ENCODE measurements at places on chromosomes 4 and X.
A peak's percentile ranks its signal among the peaks of the same experiment; 100 is the strongest.

DNA sequence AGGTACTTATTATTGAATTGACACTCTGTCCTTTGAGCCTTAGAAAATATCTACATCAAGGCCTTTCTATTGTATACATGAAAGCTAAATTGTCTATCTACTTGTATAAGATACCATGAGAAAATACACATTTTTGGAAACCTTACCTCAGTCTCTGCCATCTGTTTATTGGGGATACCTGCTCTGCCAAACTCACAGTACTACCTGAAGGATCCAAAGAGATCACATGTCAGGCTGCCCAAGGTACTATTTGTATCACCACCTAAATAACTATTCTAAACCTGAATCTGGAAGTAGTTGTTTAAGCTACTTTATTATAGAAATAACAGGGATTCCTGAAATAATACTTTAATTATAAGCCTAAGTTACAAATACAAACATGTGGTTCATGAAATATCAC, 126.2 kb downstream of the PALLD start:
- H3K27ac ChIP-seq: no peak overlapping the region
- peaks cover 19% of the 10 kb centered on the region for H3K4me1 ChIP-seq
- DNase-seq: no peak
- no peaks in the 10 kb centered on the region for H3K27me3 ChIP-seq

- peaks cover 9% of the 10 kb centered on the region for H3K4me1 ChIP-seq
- no peak overlapping the region for H3K4me3 ChIP-seq
- H3K36me3 ChIP-seq: no peaks in the 10 kb centered on the region
- H3K27me3 ChIP-seq: no peaks in the 10 kb centered on the region
- DNase-seq: no peak
Observed at GRCh38 chrX:72029483-72030411, 102.0 kb downstream of the RTL5 start.

GRCh38 chr4:120658772-120659171, 263.8 kb downstream of the PRDM5 start:
- H3K27ac ChIP-seq: no peak overlapping the region
- no peak overlapping the region for H3K4me3 ChIP-seq
- DNase-seq: no peak
- peaks cover 3% of the 10 kb centered on the region for H3K36me3 ChIP-seq
- no peaks in the 10 kb centered on the region for H3K4me1 ChIP-seq

DNA sequence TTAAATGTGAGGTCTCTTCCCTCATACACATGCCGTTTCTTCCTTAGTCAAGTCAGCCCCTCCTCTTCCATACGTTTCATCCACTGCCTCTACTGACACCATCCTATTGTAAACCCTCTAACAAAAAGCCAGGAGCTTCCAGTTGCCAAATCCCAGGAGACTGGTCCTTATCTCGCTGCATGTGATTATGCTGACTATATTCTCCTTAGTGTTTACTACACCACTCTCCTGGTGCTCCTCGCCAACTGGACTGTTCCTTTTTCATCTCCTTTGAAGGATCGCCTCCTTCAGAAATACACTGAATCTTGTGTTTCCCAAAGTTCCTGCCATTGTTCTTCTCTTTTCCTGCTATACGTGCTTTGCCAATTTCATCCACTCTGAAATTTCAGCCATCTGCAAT, 27.7 kb downstream of the MAML3 start:
- DNase-seq: no peak
- no peaks in the 10 kb centered on the region for H3K36me3 ChIP-seq
- H3K4me3 ChIP-seq: no peak overlapping the region

GRCh38 chr4:87973283-87974169, 2.0 kb upstream of the SPP1 start:
- H3K36me3 ChIP-seq: no peaks in the 10 kb centered on the region
- peaks cover 48% of the 10 kb centered on the region for H3K4me1 ChIP-seq
- peak overlapping the region; percentile 93 for H3K27ac ChIP-seq
- DNase-seq: peak; percentile 66
- H3K4me3 ChIP-seq: peak overlapping the region; percentile 55
- no peaks in the 10 kb centered on the region for H3K27me3 ChIP-seq

DNA sequence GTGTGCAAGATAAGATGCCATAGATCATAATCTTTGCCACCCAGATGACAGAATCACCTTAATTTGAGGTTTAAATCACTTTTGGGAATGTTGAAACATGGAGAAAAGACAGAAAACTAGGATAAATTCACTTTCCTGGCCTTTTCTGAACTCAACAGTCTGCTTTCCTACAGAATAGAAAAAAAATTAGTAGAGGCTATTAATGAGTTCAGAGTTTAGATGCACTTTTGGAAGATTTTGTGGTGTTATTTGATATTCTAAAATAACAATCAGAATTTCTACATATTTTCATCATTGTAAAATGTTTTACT, 195.9 kb downstream of the CAMK2D start:
- no peaks in the 10 kb centered on the region for H3K36me3 ChIP-seq
- H3K4me3 ChIP-seq: no peak overlapping the region
- H3K4me1 ChIP-seq: peaks cover 4% of the 10 kb centered on the region
- H3K27ac ChIP-seq: no peak overlapping the region

GRCh38 chrX:102859550-102859871, 77.6 kb upstream of the RAB40AL start:
- H3K27me3 ChIP-seq: no peaks in the 10 kb centered on the region
- DNase-seq: no peak
- H3K4me1 ChIP-seq: peaks cover 8% of the 10 kb centered on the region
- no peak overlapping the region for H3K27ac ChIP-seq

DNA sequence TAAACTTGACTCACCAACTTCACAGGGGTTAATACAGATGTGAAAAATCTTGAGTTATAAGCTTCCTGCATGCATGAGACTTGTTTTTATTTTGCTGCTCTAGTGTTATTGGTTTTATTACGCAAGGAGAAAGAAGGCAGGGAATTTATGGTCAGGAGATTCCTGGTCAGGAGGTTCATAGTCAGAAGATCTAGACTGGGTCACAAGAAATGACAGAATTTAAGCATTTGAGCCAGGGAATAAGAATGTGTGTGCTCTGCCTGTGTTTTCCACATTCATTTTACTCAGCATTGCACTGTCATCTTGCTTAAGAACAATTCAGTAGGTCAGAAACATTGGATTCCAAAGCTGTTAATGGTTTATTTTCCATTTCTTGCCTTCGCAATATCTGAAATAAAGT, 2522.1 kb downstream of the ARAP2 start:
- no peak overlapping the region for H3K4me3 ChIP-seq
- no peaks in the 10 kb centered on the region for H3K27me3 ChIP-seq
- H3K36me3 ChIP-seq: no peaks in the 10 kb centered on the region
- no peak for DNase-seq
- H3K27ac ChIP-seq: no peak overlapping the region

- no peak for DNase-seq
- H3K27ac ChIP-seq: no peak overlapping the region
- no peaks in the 10 kb centered on the region for H3K4me1 ChIP-seq
- no peak overlapping the region for H3K4me3 ChIP-seq
Observed at GRCh38 chrX:8284131-8284530, 113.1 kb upstream of the VCX2 start.

- H3K27me3 ChIP-seq: no peaks in the 10 kb centered on the region
- peak; percentile 21 for DNase-seq
- peak overlapping the region; percentile 83 for H3K27ac ChIP-seq
- H3K4me3 ChIP-seq: no peak overlapping the region
Observed at GRCh38 chr4:94995684-94996394, 238.1 kb downstream of the BMPR1B start.

- peak within 1 kb of the TSS; percentile 95 for H3K27ac ChIP-seq
- peaks cover 7% of the 10 kb centered on the region for H3K36me3 ChIP-seq
- peaks cover 22% of the 10 kb centered on the region for H3K4me1 ChIP-seq
Observed at GRCh38 chrX:49186125-49187027, at the start of gene PRICKLE3. PRICKLE3 (minus strand) TSS chrX:49186373; CDS start chrX:49186297, 76 bp downstream.

- no peaks in the 10 kb centered on the region for H3K36me3 ChIP-seq
- H3K4me3 ChIP-seq: no peak overlapping the region
- H3K27ac ChIP-seq: no peak overlapping the region
Observed at GRCh38 chrX:9329056-9329455, 135.8 kb upstream of the TBL1X start.

- DNase-seq: no peak
- no peak overlapping the region for H3K4me3 ChIP-seq
- H3K27me3 ChIP-seq: no peaks in the 10 kb centered on the region
- peaks cover 3% of the 10 kb centered on the region for H3K4me1 ChIP-seq
Observed at GRCh38 chr4:150139297-150139865, 61.1 kb downstream of the DCLK2 start.

GRCh38 chr4:88949605-88950004, 107.4 kb downstream of the FAM13A start:
- H3K27ac ChIP-seq: no peak overlapping the region
- H3K4me1 ChIP-seq: peaks cover 14% of the 10 kb centered on the region
- peaks cover 10% of the 10 kb centered on the region for H3K36me3 ChIP-seq
- no peak overlapping the region for H3K4me3 ChIP-seq

GRCh38 chrX:39204945-39205344, 403.7 kb downstream of the MID1IP1 start:
- no peaks in the 10 kb centered on the region for H3K4me1 ChIP-seq
- no peak for DNase-seq
- H3K27ac ChIP-seq: no peak overlapping the region
- H3K36me3 ChIP-seq: no peaks in the 10 kb centered on the region
- no peaks in the 10 kb centered on the region for H3K27me3 ChIP-seq
- H3K4me3 ChIP-seq: no peak overlapping the region

DNA sequence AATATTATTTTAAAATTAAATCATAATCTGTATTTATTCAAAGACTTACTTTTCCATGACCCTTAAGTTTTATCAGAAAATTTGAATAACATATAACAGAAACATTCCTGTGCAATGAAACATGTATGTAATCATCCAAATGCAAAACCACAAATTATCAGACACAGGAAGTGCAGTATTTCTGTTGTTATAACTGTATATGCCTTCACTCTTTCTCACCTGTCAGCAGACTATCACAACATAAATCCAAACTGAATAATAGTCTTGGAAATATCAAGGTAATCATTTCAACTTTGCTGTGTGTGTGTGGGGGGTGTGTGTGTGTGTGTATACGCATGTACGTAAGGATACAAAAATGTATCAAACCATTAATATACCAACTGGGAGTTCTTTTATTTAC, 285.9 kb downstream of the SLC7A11 start:
- H3K27me3 ChIP-seq: no peaks in the 10 kb centered on the region
- H3K27ac ChIP-seq: no peak overlapping the region
- no peak for DNase-seq
- H3K4me1 ChIP-seq: no peaks in the 10 kb centered on the region
- no peaks in the 10 kb centered on the region for H3K36me3 ChIP-seq

DNA sequence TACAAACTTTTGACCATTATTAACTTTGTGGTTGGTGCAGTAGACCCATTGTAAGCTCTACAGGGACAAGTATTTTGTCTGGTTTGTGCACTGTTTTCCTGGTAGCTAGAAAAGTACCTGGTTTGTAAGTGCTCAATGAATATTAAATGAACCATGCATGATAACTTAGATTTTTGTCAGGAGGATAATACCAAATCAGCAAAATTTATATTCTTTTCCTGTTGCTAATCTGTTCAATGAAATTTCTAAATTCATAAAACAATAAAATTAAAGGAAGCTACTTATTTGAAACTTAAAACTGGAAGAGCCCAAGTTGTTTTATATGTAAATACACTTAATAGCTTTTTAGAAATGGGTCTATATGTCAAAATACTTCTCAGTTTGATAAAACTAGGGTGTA, 17.6 kb downstream of the HSPA4L start:
- no peak overlapping the region for H3K27ac ChIP-seq
- H3K36me3 ChIP-seq: no peaks in the 10 kb centered on the region
- H3K4me1 ChIP-seq: no peaks in the 10 kb centered on the region

GRCh38 chrX:77962068-77962902, 7.2 kb downstream of the PGAM4 start:
- no peak for DNase-seq
- H3K4me3 ChIP-seq: no peak overlapping the region
- no peak overlapping the region for H3K27ac ChIP-seq
- no peaks in the 10 kb centered on the region for H3K27me3 ChIP-seq

- no peaks in the 10 kb centered on the region for H3K36me3 ChIP-seq
- no peak overlapping the region for H3K4me3 ChIP-seq
- no peak overlapping the region for H3K27ac ChIP-seq
Observed at GRCh38 chrX:10387011-10387410, 230.2 kb downstream of the CLCN4 start.

- H3K27me3 ChIP-seq: no peaks in the 10 kb centered on the region
- DNase-seq: no peak
- no peak overlapping the region for H3K27ac ChIP-seq
- H3K4me1 ChIP-seq: peaks cover 5% of the 10 kb centered on the region
Observed at GRCh38 chrX:155031657-155032056, 5.0 kb downstream of the FUNDC2 start.

GRCh38 chrX:12292996-12293765, 154.9 kb downstream of the FRMPD4 start:
- no peak for DNase-seq
- no peaks in the 10 kb centered on the region for H3K36me3 ChIP-seq

DNA sequence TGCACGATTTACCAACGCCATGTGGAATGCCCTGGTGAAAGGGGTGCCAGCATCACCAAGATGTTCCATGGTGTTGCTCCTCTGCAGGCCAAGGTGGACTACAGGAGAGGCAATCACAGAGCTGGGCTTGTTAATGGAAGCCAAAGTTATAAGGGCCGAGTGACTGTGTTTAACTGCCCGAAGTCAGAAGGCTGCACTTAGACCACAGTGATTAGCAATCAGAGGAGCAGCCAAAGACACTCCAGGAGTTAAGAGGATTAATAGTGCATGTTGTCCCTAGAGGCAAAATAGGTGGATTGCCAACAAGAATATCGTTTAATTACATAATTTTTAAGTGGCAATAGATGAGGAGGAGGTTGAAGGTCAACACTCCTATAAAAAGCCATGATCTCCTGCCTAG, 22.8 kb upstream of the SLC25A43 start:
- no peak for DNase-seq
- no peak overlapping the region for H3K4me3 ChIP-seq
- H3K4me1 ChIP-seq: peaks cover 15% of the 10 kb centered on the region
- no peaks in the 10 kb centered on the region for H3K36me3 ChIP-seq
- peaks cover 4% of the 10 kb centered on the region for H3K27me3 ChIP-seq
- H3K27ac ChIP-seq: no peak overlapping the region

DNA sequence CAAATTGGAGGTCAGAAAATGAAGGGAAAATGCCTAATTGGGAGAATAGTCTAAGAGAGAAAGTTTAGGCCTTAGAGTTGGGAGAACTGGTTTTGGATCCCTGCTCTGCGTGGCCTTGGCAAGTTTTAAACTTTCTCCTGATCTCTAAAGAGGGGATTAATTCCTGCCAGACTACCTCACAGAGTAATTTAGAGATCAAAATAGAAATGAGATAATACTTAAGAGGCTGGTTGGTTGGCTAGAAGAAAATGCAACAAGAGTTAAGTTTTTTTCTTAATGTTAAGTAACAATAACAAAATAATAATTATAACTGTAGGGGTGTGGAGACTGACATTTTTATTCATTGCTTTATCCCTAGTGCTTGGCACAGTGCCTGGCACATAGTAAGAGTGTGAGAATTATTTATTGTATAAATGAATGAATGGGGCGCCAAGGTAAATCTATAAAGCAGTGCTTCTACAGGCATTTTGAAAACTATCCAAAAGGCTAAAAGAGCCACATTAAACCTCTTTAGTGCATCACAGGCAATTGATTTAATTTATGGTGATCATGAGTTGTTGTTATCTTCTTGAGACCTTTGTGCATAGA, 160.5 kb downstream of the RASL11B start:
- no peaks in the 10 kb centered on the region for H3K36me3 ChIP-seq
- DNase-seq: no peak
- H3K27me3 ChIP-seq: no peaks in the 10 kb centered on the region
- peaks cover 11% of the 10 kb centered on the region for H3K4me1 ChIP-seq

GRCh38 chr4:185567381-185568376, 32.4 kb upstream of the PDLIM3 start:
- peaks cover 5% of the 10 kb centered on the region for H3K4me1 ChIP-seq
- no peak for DNase-seq
- H3K27ac ChIP-seq: no peak overlapping the region
- H3K36me3 ChIP-seq: peaks cover 16% of the 10 kb centered on the region

- no peak overlapping the region for H3K27ac ChIP-seq
- no peak overlapping the region for H3K4me3 ChIP-seq
- H3K36me3 ChIP-seq: no peaks in the 10 kb centered on the region
- no peaks in the 10 kb centered on the region for H3K27me3 ChIP-seq
Observed at GRCh38 chrX:39843318-39843717, 254.4 kb downstream of the BCOR start.

All from WTC11 (cell line).